ENCODE measurements at places on chromosomes 2 and 18. TPM values are rescaled to one million over a fixed set of nuclear protein-coding genes. Genes with fewer than 3 reads are reported as not detected.

The DLGAP1 gene
- 3.1 TPM for total RNA-seq

The FOXI3 gene
- total RNA-seq, result not detected

The IL1B gene
- total RNA-seq, result 0.15 TPM

The MC2R gene
- total RNA-seq, result not detected

The TANK gene
- 73.2 TPM for total RNA-seq

The CPLX4 gene
- total RNA-seq, result not detected

The GCG gene
- total RNA-seq, result not detected

The NT5C1B gene
- total RNA-seq, result not detected

The TRAF3IP1 gene
- total RNA-seq, result 8.0 TPM

The TFCP2L1 gene
- not detected for total RNA-seq

Data from smooth muscle cell of trachea (primary cell).